ENCODE measurements at places on chromosomes 3 and 15.

- DNase-seq: no peak
Measured at GRCh38 chr15:32774022-32774421, 56.2 kb downstream of the GREM1 start.

DNA sequence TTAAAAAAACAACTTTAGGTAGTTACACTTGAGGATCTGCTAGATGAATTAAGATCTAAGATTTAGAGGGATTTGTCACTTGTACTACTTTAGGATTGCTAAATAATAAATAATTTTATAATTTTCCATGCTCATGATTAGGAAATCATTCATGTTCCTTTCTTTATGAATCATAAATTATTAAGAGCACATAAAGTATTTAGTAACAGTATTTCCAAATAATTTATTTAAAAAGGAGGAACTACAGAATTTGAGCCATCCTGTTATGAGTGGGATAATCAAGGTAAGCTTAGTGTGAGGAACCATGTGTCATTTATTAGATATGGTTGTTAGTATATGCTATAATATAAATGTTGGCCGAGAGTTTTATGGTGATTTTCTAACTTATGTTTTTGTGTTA is 37.5 kb upstream of the C3orf38 start:
- DNase-seq: no peak

GRCh38 chr15:53869044-53869805 is 109.0 kb upstream of the UNC13C start:
- DNase-seq: peak; percentile 22

DNA sequence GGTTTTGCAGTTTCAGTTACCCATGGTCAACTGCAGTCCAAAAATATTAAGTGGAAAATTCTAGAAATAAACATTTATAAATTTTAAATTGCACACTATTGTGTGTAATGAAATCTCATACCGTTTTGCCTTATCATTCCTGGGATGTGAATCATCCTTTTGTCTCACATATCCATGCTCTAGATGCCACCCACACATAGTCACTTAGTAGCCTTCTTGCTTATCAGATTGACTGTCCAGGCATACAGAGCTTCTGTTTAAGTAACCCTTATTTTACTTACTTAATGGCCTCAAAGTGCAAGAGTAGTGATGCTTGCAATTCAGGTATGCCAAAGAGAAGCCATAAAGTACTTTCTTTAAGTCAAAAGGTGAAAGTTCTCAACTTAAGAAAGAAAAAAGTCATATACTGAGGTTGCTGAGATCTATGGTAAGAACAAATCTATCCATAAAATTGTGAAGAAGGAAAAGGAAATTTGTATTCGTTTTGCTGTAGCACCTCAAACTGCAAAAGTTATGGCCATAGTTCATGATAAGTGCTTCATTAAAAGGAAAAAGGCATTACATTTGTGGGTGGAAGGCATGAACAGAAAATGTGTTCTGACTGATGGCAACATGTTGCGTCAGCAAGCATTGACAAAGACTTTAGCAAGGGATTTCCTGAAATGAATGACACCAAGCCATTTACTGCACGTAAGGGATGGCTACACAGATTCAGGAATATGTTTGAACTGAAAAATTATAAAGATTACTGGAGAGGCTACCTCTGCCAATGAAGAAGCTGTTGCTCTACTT is 43.8 kb downstream of the SPATA16 start:
- DNase-seq: no peak

Data from testis (tissue), 5 donors.